ENCODE measurements at places on chromosomes 6 and 20.

GRCh38 chr6:135344526-135344925 is 153.0 kb downstream of the AHI1 start:
- no peak for DNase-seq

DNA sequence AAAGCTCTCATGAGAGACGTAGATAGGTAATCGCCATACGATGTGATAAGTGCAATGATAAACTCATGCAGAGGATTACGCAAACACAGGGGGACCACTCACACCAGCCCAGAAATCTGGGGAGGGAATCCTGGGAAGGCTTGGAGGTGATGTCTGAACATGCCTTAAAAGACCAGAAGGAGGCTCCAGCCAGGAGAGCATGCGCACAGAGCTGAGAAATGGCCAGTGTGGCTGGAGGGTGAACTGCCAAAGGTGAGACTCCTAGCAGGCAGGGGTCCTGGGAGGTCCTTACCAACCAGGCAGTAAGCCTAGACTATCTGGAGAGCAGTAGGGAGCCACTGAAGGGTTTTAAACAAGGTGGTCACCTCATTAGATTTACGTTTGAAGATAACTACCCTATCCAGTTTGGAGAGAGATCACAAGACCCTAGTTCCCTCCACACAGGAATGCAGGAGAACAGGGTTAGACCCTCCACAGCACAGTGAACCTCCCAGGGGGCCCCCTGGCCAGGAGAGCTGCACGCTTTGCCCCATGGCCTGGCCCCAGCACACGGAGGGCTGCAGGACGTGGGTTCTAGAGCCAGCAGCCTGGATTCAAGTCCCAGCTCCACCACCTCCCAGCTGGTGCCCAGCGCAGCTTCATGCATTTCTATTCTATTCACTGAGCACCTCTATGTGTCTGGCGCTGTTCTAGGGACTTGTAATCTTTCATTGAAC is 13.1 kb downstream of the MDFI start:
- DNase-seq: no peak

DNA sequence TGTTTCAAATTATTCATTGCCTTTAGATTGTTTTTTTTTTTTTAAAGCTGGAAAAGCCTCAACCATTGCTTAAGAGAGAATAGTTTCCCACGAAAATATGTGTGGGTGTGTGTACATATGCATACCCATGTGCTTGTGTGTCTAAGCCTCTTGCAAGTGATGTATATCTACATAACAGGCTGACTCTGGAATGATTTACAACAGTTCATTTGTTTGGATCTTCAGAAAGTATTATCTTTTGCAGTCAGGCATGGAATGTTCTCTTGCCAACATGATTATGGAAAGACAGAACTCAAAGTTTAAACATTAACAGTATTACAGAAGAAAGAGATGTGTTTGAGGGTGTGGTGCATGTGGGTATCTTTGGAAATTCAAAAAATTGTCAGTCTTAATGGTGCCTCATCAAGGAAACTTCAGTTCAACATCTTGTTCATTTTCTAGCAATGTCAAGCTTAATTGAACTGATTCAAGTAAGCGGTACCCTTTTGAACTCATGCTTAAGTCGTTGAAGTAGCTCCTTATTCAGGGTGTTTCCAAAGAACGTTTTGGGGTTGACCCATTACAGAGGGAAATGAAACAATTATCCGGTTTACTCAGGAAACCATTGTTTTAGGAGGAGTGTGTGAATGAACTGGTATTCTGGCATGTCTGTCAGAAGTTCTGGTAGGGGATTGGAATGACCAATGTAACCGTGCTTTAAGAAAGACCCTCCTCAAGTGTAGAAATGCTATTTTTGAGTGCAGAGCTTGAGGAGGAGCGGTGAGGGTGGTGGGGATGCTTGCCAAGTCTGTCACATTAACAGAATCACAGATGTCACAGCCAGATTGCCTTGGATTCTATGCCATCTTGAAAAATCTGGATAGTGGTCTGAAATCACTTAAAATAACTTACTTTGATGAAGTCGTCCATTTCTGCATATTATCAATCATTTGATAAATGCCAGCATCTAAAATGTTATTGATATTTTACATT is 60.3 kb downstream of the ADGRG6 start:
- DNase-seq: no peak

DNA sequence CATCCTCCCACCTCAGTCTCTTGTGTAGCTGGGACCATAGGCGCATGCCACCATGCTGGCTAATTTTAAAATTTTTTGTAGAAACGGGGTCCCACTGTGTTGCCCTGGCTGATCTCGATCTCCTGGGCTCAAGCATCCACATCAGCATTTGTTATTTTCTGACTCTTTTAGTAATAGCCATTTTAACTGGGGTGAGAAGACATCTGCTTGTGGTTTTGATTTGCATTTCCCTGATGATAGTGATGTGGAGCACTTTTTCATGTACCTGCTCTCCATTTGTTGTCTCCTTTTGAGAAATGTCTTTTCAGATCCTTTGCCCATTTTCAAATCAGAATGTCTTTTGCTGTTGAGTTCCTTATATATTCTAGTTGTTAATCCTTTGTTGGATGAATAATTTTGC is 22.2 kb upstream of the TULP4 start:
- DNase-seq: no peak

DNA sequence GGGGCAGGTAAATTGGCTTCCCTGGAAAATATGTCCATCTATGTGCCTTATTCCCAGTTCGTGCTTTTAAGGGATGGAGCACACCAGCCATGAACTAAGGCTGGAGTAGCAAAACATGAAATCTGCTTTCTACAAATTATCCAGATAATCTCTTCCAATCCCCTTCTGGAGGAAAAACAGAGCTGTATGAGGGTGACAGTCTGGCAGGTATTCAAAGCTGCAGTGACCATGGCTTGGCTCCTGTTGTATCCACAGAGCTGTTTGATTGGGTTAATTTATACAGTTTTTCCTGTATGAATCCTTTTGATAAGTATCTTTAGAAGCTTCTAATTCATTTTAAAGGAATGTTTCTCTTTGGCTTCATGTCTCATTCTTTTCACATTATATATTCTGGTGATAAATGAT is 144.4 kb downstream of the AIG1 start:
- no peak for DNase-seq

DNA sequence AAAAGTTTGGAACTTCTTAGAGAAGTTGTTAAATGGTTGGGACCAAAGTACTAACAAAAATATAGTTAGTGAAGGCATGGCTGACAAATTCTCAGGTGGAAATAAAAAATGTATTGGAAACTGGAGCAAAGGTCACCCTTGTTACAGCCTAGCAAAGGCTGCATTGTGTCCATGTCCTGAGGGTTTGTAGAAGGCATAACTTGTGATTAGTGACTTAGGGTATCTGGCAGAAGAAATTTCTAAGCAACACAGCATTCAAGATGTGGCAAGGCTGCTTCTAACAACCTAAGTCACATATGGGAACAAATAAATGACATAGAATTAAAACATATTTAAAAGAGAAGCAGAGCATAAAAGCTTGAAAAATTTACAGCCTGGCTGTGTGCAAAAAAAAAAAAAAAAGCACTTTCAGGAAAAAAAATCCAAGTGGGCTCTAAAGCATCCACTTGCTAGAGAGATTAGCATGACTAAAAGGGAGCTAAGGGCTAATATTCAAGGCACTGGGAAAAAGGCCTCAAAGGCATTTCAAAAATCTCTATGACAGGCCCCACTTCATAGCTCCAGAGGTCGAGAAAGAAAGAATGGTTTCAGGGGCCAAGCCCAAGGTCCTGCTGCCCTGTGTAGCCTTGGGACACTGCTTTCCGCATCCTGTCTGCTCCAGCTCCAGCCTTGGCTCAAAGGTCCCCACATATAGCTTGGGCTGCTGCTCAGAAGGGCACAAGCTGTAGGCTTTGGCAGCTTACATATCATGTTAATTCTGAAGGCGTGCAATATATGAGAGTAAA is 453.2 kb upstream of the PTCHD4 start:
- DNase-seq: no peak

- DNase-seq: no peak
Observed at GRCh38 chr6:52186480-52186879, 305 bp downstream of the IL17A start.
